ENCODE measurements at places on chromosomes 6 and 20.

GRCh38 chr6:139742671-139743070 is 368.2 kb upstream of the CITED2 start:
- no peak for DNase-seq
- H3K36me3 ChIP-seq: no peaks in the 10 kb centered on the region
- H3K27ac ChIP-seq: no peak overlapping the region
- H3K4me1 ChIP-seq: no peaks in the 10 kb centered on the region
- H3K4me3 ChIP-seq: no peak overlapping the region

- H3K4me1 ChIP-seq: no peaks in the 10 kb centered on the region
- H3K27me3 ChIP-seq: peaks cover 51% of the 10 kb centered on the region
- H3K4me3 ChIP-seq: no peak overlapping the region
- no peak overlapping the region for H3K27ac ChIP-seq
- DNase-seq: no peak
- H3K36me3 ChIP-seq: no peaks in the 10 kb centered on the region
Observed at GRCh38 chr6:52020945-52021570, 66.4 kb downstream of the PKHD1 start.

DNA sequence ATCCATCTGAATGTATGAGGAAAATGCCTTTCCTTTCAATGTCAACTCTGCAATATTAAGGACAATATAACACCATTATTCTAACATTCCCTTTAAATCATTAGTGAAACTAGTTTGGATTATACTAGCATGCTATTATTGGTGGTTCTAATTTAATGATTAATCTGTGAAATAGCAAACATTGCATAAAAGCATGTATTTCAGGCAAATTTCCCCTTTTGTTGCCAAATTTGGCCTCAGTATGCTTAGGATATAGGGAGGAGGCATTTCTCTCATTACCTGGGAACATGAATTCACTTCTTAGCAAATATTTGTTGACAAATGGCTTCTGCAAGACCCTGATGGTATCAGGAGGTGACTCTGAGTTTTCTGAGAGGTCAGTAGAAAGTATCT is 1.6 kb downstream of the TPMT start:
- H3K27me3 ChIP-seq: no peaks in the 10 kb centered on the region
- H3K36me3 ChIP-seq: peaks cover 25% of the 10 kb centered on the region
- no peak for DNase-seq
- peaks cover 14% of the 10 kb centered on the region for H3K4me1 ChIP-seq

GRCh38 chr20:32072168-32072750 is 20.2 kb downstream of the HCK start:
- no peaks in the 10 kb centered on the region for H3K4me1 ChIP-seq
- no peak overlapping the region for H3K4me3 ChIP-seq
- H3K27ac ChIP-seq: no peak overlapping the region
- no peaks in the 10 kb centered on the region for H3K36me3 ChIP-seq
- DNase-seq: no peak

DNA sequence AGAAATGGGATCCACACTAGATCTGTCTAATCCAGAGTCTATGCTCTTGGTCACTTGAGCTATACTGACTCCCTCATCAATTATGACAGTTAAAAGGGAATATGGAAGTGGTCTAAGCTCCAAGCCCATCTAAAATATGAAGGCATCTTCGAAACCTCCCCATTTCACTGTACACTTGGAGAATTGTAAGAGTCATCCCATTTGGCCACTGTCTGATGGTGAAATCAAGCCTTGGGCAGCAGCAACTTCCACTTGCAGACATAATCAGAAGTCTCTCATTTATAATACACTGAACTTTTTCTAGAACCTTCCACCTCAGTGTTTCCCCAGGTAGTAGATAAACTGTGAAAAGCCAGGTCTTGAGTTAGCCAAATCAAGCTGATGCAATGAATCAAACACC is 26.3 kb upstream of the UBR2 start:
- no peaks in the 10 kb centered on the region for H3K27me3 ChIP-seq
- no peak for DNase-seq
- H3K4me3 ChIP-seq: no peak overlapping the region
- no peaks in the 10 kb centered on the region for H3K4me1 ChIP-seq
- H3K36me3 ChIP-seq: no peaks in the 10 kb centered on the region

DNA sequence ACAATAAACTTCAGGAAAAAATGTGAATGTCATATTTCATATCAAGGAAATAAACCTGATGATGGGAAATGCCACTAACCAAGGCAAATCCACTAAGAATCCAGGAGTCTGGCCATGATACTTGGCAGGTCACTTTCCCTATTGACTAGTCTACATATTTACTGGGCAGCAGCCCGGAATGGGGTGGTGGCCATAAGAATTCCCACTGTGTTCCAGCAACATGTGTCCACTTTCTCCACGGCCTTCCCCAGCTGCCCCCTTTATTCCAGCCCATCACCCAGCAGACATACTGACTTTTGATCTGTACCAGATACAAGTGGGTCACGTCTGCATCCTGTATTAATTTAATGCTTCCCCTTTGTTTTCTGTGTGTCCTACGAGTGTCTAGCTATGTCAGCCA is 234.5 kb upstream of the PRDM1 start:
- DNase-seq: no peak
- no peaks in the 10 kb centered on the region for H3K36me3 ChIP-seq
- no peak overlapping the region for H3K4me3 ChIP-seq
- H3K27me3 ChIP-seq: no peaks in the 10 kb centered on the region
- H3K4me1 ChIP-seq: no peaks in the 10 kb centered on the region

DNA sequence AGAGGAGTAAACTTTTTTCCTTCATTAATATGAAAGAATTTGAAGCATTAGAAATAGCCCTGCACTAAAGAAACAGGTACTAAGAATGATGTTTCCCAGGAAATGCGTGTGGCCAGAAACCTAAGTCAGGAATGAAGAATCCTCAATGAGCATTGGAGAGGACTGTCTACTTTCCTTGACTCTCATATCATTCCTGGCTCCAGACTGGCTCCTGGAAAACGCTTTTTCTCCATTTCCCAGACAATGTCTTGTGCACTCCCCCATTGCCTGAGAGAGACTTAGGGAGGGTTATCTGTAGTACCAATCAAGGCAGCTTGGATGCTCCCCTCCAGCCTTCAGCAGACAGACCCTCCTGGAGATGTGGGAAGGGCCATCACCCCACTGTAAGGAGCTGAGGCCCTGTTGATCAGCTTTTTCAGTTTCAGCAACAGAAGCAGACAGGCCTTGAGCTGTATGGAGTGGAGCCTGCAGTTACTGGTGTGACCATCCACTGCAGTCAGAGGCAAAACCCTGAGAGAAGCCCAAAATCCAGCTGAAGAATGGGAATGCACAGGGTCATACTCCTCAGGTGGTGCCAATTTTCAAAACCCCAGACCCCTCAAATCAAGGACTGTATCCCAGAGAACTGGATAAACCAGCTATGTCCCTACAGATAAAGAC is 127.3 kb upstream of the NT5E start:
- H3K4me1 ChIP-seq: no peaks in the 10 kb centered on the region
- no peak overlapping the region for H3K4me3 ChIP-seq
- no peak for DNase-seq
- no peaks in the 10 kb centered on the region for H3K36me3 ChIP-seq
- H3K27me3 ChIP-seq: peaks cover 35% of the 10 kb centered on the region
